ENCODE measurements at places on chromosomes 4 and X.

DNA sequence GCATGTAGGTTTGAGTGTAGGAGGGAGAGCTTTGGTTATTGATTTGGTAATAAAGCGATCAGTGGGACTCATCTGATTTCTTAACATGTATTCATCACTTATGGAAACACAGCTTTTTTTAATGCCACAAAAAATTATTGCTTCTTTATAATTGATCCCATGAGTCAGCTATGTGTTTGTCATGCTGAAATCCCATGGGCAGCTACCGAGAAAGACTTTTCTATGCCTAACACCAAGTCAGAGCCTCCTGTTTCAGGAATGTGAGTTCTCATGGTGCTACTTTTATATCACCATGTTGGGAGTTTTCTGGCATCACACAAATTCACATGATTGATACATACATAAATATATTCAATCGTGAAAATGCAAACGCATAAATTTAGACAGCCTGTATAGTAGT, 165.7 kb downstream of the RAPGEF2 start:
- no peak for DNase-seq

DNA sequence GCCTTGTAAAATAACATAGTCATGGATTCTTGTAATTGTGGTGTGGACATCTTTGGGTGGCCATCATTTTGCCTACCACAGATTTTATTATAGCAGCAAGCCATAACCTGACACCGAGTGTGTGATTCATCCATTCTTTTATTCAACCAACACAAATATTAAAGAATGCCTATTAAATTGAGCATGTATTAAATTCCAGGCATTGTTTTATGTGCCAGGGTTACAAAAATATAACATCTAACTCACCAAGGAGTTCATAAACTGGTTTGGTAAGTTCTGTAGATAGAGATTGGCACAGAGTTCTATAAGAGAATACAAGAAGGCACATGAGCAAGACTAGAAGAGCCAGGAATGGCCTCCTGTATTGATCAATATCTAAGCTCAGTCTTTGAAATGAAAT, 18.0 kb downstream of the NBDY start:
- DNase-seq, result no peak

GRCh38 chrX:77788050-77788449, 2.0 kb upstream of the ATRX start:
- DNase-seq, result no peak

DNA sequence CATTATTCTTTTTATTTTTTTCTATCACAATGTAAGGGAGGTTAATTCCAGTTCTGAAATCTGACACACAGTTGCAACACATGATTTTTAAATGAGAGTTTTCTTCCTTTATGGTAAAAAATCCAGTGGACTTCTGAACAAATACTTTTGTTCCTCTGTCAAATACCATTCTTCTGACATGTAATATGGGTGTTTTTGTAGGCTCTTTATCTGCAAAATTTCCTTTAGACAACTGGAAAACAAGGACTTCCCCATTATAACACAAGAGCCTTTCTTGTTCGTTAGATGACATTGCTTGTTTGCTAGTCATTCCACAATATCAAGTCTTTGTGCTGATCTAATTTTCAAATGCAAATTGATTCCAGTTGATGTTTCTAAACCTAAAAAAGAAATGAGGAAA, 7.7 kb downstream of the FANCB start:
- no peak for DNase-seq
